Large intestine (tissue), 12 donors: ENCODE measurements at places on chromosomes 11 and 22.
A peak's percentile ranks its signal among the peaks of the same experiment; 100 is the strongest.

DNA sequence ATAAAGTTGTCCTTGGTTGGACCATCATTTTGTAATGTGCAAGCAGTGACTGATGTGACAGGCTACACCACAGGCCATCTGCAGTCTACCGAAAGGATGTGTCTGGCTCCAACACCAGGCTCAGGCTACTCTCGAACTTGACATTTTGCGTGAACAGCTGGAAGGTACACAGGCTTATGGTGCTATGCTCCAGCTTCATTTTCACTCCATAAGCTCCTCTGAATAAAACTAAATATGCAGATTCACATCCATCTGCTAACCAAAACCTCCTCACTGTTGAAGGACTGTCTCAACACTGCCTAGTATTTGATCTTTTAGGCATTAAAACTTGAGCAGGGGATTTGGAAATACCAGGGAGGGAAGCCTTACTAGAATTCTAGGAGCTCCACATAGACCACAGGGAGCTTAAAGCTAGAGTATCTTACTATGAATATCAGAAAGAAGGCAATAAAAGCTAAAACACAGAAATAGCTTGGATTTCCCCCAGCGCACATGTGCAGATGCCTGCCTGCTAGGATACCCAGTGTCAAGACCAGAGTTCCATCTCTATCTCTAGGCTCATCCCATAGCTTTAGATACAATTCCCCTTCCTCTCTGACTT is 383.9 kb upstream of the FAT3 start:
- no peak for DNase-seq

GRCh38 chr11:2524446-2525165 is 79.8 kb downstream of the KCNQ1 start:
- DNase-seq: no peak

GRCh38 chr11:131762346-131763110 is 392.1 kb downstream of the NTM start:
- no peak for DNase-seq

- peak; percentile 65 for DNase-seq
Measured at GRCh38 chr11:61699737-61700160, 19.6 kb downstream of the DAGLA start.

- no peak for DNase-seq
Measured at GRCh38 chr22:28658448-28658847, 21.2 kb downstream of the TTC28 start.

- no peak for DNase-seq
Measured at GRCh38 chr11:99316776-99317520, 296.2 kb downstream of the CNTN5 start.

- DNase-seq: no peak
Measured at GRCh38 chr22:27711012-27711411, 90.5 kb downstream of the MN1 start.

DNA sequence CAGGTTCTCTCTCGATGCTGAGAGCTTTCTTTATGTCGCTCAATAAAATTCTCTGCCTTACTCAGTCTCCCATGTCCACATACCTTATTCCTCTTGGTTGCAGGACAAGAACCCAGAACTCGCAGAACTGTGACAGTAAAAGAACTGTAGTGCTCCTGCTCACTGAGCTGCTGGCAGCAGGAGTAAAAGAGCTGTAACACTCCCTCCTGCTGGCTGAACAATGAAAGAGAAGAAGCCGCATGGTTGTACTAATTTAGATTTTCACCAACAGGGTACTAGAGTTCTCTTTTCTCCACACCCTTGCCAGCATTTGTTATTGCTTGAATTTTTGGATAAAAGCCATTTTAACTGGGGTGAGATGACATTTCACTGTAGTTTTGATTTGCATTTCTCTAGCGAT is 433.2 kb downstream of the GUCY1A2 start:
- DNase-seq: peak; percentile 20

DNA sequence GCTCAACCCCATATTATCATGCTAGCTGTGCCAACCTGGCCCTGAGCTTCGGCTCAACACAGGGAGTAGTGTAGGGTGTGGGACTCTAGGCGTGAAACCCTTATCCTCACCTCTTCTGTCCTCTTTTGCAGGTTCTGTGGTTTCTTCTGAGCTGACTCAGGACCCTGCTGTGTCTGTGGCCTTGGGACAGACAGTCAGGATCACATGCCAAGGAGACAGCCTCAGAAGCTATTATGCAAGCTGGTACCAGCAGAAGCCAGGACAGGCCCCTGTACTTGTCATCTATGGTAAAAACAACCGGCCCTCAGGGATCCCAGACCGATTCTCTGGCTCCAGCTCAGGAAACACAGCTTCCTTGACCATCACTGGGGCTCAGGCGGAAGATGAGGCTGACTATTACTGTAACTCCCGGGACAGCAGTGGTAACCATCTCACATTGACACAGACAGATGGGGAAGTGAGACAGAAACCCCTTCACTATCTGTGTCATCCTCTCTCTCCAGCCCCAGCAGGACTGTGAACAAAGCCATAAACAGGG is 76.4 kb downstream of the GGTLC2 start:
- no peak for DNase-seq

GRCh38 chr22:41842996-41843970 is 10.4 kb downstream of the SREBF2 start:
- DNase-seq: no peak

GRCh38 chr22:48974443-48975315 is 853.0 kb downstream of the BRD1 start:
- no peak for DNase-seq

- DNase-seq: no peak
Measured at GRCh38 chr11:14614091-14614622, 29.4 kb upstream of the PDE3B start.

- DNase-seq: no peak
Measured at GRCh38 chr22:44520465-44521094, 22.5 kb upstream of the RTL6 start.

- no peak for DNase-seq
Measured at GRCh38 chr22:49332691-49333090, 495.0 kb downstream of the BRD1 start.

DNA sequence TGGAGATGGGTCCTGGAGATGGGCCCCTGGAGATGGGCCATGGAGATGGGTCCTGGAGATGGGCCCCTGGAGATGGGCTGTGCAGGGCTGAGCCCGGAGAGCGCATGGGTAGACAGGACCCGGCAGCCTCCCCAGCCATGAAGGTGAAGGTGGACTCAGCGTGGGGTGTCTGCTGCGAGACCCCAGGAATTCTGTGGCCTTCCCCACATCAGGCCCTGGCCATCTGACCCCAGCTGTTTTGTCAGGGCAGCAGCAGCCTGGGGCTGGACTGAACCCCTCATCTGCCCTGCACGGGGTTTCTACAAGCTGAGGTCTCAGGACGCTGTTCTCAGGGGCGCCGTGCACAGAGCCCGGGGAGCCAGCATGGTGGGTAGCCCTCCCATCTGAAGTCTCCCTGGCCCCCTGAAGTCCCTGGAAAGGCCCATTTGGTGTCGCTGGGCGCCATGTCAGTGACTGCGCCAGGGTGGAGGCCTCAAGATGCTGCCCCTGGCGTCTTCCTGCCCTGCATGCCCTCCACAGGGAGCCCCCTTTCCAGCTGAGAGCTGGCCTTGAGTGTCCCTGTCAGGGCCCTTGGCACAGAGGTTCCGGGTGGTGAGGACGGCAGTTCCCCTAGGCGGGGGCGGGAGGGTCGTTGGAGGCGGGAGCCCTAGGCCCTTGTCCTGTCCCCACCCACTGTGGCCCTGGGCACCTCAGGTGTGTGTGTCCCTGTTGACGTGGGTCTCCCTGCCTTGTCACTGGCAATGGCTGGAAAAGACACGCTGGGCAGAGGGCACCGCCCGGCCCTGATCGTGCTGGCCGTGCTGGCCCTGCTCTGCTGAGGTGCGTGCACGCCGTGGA is 5.4 kb downstream of the BRSK2 start:
- no peak for DNase-seq

GRCh38 chr11:83978942-83979341 is 692.8 kb upstream of the CCDC90B start:
- no peak for DNase-seq

DNA sequence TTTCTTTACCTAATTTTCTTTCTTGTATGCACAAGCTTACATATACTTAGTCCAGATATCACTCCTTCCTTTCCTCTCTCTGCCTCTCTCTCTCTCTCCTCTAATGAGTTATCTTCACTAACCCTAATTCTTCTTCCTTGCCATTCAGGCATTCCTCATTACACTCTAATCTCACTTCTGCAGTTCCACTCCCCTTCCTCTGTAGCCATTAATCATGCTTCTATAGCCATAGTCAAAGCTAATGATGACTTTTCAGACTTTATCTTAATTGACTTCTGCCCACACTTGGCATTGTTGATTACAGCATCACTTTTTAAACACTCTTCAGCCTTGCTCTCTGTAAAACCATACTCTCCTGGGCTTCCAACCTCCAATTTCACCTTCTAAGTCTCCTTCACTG is 35.3 kb upstream of the SC5D start:
- DNase-seq: no peak

DNA sequence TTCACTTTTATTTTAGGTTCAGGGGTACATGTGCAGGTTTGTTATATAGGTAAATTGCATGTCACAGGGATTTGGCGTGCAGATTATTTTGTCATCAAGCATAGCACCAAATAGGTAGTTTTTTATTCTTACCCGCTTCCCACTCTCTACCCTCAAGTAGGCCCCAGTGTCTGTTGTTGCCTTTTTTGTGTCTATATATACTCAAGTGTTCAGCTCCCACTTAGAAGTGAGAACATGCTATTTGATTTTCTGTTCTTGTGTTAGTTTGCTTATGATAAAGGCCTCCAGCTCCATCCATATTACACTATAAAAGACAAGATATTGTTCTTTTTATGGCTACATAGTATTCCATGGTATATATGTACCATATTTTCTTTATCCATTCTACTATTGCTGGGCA is 28.5 kb upstream of the LIN7C start:
- no peak for DNase-seq

DNA sequence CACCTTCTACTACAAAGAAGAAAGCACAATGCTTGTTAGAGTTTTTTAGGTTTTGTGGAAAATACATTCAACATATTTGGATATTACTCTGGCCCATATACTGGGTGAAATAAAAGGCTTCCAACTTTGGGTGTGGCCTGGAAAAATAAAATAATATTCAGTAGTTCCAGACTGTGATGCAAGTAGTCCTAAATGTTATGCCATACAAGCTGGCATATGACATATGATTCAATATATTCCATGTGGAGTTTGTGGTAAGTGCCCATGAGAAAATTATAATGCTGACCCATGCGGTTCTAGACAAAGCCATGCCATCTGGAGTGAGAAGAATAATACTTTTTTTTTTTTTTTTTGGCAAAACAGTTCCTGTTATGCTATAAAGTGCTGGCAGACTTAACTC is 683.3 kb downstream of the LUZP2 start:
- DNase-seq: no peak

DNA sequence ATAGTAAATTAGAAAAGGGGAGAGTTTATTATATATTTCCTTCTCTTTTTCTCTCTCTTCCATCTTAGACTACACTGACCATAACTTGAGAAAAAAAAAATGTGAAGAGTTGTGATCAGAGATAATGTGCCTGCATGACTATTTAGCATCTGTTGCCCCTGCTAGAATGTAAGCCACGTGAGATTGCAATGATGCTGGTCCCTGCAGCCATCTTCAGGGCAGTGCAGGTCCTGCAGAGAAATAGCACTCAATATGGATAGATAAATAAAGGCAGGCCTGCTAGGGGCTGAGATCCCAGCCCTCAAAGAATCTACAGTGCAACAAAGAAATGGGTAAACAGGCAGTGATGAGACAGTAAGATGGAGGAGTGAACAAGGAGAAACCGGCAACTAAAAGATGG is 7.8 kb upstream of the DKK3 start:
- DNase-seq: no peak

DNA sequence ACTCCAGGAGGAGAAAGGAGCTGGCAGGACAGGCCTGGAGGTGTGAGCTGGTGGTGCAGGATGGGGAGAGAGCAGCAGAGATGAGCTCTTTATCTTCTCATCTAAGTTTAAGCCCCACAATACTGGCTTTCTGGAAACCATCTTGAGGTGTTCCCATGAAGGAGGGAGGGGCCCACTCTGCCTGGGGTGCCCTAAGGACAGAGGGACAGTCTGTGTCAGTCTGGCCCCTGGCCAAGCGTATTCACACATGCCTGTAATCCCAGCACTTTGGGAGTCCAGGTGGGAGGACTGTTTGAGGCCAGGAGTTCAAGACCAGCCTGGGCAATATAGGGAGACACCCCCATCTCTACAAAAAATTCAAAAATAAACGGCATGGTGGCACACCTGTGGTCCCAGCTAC is 8.9 kb downstream of the SERHL2 start:
- DNase-seq: no peak

DNA sequence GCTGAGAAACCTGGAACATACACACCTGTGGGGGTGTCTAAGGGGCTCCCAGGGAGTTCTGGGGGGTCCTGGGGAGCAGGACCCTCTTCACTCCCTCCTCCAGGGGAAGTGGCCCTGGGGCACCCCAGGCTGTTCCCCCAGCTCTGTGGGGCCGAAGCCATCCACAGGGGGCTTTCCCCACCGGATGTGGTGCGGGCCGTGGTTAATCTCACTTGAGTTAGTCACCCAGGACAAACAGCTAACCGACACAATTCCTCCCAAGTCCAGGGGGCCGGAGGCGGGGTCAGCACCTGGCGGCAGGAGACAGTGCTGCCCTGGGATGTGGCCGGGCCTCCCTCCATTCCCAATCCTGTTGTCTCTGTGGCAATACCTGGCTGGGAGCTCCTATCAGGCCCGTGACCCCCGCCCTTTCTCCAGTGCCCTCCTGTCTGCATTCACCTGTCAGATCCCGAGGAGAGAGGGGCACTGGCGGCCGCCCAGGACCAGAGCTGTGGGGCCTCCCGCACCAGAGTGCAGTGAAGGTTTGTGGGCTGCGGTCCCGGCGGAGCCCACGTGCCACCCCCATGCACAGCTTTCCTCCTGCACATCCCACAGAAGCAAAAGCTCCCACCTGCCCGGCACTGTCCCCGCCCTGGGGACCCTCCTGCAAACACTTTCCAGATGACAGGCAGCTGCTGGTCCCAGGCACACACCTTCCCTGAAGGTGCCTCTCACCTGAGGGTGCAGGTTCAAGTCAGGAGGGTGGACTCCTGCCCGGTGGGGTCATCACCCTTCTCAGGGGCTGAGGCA is 5.2 kb upstream of the MUC5AC start:
- no peak for DNase-seq

- peak; percentile 19 for DNase-seq
Measured at GRCh38 chr11:134032501-134033091, 36.3 kb upstream of the JAM3 start.

- peak; percentile 93 for DNase-seq
Measured at GRCh38 chr11:130522284-130522961, 74.0 kb downstream of the ADAMTS15 start.

GRCh38 chr11:74020539-74020938 is 11.7 kb upstream of the UCP3 start:
- no peak for DNase-seq
